ENCODE measurements at places on chromosomes 7 and 10. TPM values are rescaled to one million over a fixed set of nuclear protein-coding genes. Genes with fewer than 3 reads are reported as not detected.
A peak's percentile ranks its signal among the peaks of the same experiment; 100 is the strongest.

- peak; percentile 51 for DNase-seq
Measured at GRCh38 chr7:142385491-142386340, 127.9 kb upstream of the PRSS58 start.

GRCh38 chr7:85103357-85103756 is 83.5 kb downstream of the SEMA3D start:
- no peak for DNase-seq

DNA sequence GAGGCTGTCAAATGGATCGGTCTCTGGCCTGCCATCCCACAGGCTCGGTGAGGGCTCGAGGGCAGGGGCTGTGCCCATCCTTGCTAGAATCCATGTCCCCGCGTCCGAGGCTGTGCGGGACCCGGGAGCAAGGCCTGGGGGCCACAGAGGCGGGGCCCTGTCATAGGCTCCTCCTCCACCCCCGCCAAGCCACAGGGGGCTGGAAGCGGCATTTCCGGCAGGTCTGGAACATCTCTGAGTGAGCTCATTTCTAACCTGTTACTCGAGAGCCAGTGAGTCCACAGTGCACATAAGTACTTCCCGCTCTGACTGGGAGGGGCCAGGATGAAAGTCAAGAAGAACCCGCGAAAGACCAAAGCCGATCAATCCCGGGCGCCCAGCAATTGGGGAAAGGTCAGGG is 57.6 kb downstream of the NKX6-2 start:
- DNase-seq, result no peak

GRCh38 chr7:4828720-4829383 is 33.0 kb downstream of the PAPOLB start:
- no peak for DNase-seq

DNA sequence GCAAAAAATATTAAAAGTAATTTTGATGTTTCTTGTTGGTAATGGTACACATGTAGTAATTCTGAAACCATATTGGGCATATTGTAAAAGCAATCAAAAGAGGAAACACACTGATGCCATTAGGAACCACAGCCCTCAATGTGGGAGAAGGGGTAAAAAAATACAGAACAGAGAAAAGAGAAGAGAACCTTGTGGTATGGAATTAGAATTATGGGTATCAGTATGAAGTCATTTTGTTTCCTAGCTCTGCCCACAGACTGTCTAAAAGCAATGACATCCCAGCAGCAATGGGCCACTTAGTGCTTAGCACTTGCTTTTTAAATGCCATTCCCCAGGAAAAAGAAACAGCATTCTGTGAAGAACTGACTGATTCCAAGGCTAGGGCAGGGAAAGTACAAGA is 61.5 kb downstream of the CPVL start:
- no peak for DNase-seq

DNA sequence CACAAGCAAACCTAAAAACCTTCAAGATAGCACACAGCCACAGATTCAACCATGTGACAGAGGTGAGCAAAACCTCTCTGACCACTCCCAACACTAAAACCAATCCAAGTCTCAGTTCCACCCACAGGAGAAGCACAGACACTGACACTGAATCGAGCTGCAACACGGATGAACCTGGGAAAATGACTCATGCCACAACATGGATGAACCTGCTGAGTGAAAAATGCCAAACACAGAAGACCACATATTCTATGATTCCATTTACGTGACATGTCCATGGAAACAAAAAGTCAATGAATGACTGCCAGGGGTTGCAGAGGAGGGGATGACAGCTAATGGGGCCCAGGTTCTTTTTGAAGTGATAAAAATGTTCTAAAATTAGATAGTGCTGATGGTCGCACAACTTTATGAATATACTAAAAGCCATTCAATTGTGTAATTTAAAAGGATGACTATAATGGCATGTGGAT is 22.0 kb downstream of the CYTH3 start:
- peak; percentile 24 for DNase-seq

GRCh38 chr7:86262781-86263180 is 380.9 kb upstream of the GRM3 start:
- DNase-seq, result no peak

GRCh38 chr7:70602117-70602516 is 529.8 kb upstream of the GALNT17 start:
- DNase-seq, result no peak

- no peak for DNase-seq
Measured at GRCh38 chr7:76430836-76431235, 6.1 kb downstream of the ZP3 start.

- no peak for DNase-seq
Measured at GRCh38 chr10:63667596-63668480, 146.6 kb downstream of the REEP3 start.

- DNase-seq, result no peak
Measured at GRCh38 chr7:119572541-119572940, 700.4 kb upstream of the KCND2 start.

DNA sequence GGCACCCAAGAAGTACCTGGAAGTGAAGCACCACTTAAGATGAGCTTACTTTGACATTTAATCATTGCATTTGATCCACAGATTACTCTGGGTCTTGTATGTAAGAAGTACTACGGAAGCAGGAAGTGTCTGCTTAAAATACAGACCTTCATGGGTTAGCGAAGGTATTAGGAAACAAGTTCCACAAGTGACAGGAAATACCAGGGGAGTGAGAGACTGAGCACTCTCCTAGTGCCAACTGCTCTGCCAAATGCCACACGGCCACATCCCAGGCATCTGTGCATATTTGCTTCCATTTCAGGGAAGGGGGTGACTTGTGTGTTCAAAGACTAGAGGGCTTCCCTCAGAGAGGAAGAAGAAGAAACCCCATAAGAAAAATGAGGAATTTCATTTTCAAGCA is 57.2 kb upstream of the ANK3 start:
- no peak for DNase-seq

DNA sequence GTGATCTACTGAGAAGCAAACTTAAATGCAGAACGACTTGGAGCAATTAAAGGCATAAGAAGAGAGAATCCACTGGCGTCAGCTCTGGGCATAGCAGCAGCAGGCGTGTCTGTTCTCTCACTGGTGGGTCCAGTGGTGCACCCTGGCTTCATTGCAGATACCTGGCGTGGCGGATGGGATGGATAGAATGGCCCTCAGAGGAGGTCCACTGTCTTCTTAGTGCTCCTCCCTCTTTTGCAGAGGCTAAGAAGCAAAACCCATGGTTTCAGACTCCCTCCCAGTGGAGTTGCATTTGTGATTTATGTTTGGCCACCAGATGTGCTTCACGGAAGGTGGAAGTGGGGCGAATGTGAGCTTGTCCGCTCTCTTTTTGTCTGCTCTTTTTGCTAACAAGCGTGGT is 28.4 kb upstream of the PRKAG2 start:
- DNase-seq, result no peak

- peak; percentile 63 for DNase-seq
Measured at GRCh38 chr10:133335246-133336117, 1.2 kb downstream of the CALY start.

DNA sequence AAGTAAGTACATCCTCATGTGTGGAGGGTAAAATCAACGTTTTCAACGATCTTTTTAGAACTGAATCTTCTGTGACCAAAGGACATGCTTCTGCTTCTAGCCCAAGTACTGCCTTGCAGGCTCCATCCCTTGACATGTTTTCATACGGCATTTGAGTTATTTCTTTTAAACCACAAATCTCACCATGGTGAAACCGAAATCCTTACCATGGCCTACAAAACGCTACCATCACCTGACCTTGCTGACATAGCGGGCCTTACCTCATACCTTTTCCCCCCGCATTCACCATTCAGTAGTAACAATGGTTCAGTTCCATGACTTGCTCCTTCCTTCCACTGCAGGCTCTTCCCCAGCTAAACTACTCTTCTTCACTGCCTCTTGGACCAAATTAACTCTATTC is 3.5 kb downstream of the RNF216 start:
- no peak for DNase-seq

DNA sequence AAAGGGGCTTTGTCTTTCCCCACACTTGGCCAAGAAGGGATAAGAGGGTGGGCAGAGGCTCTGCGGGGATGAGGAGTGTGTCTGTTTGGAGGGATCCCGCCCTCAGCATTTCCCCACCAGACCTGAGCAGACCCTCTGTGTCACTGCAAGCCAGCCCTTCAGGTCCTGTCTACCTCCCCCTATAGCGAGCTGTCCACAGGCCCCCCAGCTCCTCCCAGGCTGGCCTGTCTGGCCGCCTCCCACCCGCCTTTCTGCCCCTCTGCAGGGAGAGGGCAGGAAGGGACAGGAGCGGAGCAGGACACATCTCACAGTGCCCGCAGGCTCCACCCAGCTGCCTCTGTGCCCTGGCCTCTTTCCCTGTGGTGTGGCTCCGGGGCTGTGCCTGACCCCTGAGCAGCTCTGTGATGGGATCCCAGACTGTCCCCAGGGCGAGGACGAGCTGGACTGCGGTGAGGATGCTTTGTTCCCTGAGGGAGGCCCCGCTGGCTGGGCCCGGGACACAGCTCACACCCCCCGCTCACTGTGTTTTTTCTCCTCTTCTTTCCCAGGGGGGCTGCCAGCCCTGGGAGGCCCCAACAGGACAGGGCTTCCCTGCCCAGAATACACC is 17.5 kb upstream of the ZNF467 start:
- DNase-seq, result no peak

The ZPBP gene
- not detected for total RNA-seq

The TDRD1 gene
- total RNA-seq, result 0.20 TPM

The PDAP1 gene
- total RNA-seq, result 148 TPM

The PNLIPRP1 gene
- total RNA-seq, result not detected

The CDHR3 gene
- 0.45 TPM for total RNA-seq

The TBC1D12 gene
- total RNA-seq, result 0.82 TPM

The PNLIP gene
- total RNA-seq, result not detected

The TUBAL3 gene
- total RNA-seq, result not detected

The ASAH2 gene
- total RNA-seq, result 2.2 TPM

The SFRP5 gene
- not detected for total RNA-seq

The CYP26C1 gene
- not detected for total RNA-seq

The DNAJB12 gene
- total RNA-seq, result 26.6 TPM

The ZNF503 gene
- total RNA-seq, result 0.93 TPM

The MRLN gene
- not detected for total RNA-seq

The UBTD1 gene
- total RNA-seq, result 1.9 TPM

The WDFY4 gene
- 0.09 TPM for total RNA-seq

All from activated naive CD4-positive, alpha-beta T cell treated with anti-CD3 and anti-CD28 coated beads, Interleukin-2, amount 50 U/mL, for 72 hours (primary cell).